ENCODE measurements at places on chromosomes 7 and 10.

GRCh38 chr10:48944171-48944570, 4.5 kb upstream of the LRRC18 start:
- no peak for DNase-seq

- DNase-seq, result no peak
Measured at GRCh38 chr7:144866189-144866588, 30.3 kb upstream of the TPK1 start.

DNA sequence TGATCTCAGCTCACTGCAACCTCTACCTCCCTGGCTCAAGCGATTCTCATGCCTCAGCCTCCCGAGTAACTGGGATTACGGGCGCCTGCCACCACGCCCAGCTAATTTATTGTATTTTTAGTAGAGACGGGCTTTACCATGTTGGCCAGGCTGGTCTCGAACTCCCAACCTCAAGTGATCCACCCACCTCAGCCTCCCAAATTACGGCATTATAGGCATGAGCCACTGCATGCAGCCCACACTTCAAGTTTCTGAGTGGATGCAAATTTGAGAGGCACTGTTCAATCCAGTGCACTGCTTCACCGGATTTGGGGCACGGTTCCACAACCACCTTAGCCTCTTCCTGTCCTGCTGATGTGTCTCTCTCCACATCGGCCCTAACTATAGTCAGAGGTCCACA, 16.5 kb downstream of the CNPY1 start:
- DNase-seq, result no peak

DNA sequence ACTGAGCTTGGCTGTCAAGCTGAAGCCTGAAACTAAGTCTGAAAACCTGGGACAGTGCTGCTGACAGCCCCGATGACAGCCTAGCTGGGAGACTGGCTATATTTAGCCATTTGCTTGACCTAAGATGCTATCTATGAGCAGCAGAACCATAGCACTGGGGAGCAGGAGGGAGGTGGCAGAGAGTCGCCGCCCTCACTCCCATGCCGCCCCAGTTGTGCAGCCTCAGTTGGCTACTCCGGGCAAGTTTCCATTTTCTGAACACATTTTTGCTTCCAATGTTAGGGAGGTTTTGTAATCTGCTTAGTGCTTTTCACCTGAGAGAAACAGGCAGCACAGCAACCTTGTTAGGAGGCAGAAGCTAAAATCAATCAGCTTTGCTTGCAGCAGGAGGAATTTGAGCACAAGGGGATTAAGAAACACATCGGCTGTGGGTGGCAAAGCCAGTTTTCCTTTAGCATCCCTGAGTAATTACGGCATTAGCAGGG, 20.4 kb upstream of the C10orf71 start:
- no peak for DNase-seq

- DNase-seq, result no peak
Measured at GRCh38 chr10:102800611-102801335, 36.4 kb downstream of the CYP17A1 start.

- peak; percentile 56 for DNase-seq
Measured at GRCh38 chr10:29734962-29735627, 100.3 kb upstream of the SVIL start.
